ENCODE measurements at places on chromosomes 2 and 18.

- no peak for DNase-seq
These were observed 50.0 kb downstream of the CPO start for GRCh38 chr2:206989311-206989710.

DNA sequence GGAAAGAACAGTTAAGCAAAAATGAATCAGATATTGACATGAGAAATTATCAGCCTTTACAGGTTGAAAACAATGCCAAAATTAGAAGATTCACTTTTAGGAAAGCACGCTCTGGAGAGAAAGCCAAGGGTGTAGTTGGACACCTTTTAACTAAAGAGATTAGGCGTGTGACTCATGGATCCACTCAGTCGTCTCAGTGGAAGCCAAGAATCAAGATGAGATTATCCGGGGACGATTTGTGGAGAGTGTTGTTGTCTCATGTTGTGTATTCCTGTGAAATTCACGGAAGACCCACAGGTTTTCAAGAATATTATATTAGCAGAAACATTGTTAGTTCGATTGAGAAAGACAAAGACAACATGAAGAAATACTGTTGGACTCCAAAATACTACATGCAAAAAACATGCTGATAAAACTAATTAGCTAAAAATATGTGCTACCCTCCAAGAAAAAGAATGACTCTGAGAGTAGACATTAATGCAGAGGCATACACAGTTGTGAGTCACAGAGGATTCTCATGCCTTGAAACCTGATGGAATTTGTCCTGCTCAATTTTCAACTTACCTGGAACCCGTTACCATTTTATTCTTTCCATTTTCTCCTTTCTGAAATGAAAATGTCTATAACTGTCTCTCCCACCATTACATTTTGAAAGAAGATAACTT, 192.1 kb upstream of the RND3 start:
- DNase-seq: no peak

DNA sequence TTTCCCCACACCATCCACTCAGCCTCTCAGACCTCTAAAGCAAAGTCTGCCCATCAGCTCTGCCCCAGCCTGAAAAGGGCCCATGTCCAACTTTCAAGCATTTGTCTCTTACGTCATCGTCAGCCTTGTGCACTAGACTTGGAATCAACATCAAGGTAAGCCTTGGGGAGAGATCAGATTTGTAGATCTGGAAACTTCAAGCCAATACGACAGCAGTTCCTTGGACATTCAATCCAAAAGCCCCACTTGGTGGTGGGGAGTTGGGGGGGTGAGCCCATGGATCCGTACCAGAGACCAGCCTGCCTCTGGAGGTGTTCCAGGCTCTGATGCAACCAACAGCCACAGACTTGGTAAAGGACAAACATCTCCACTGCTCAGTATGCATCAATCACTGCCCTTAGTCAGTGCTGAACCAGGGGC, 206.8 kb upstream of the MEIS1 start:
- DNase-seq: no peak

- no peak for DNase-seq
These were observed 11.3 kb upstream of the MLPH start for GRCh38 chr2:237475704-237476141.

DNA sequence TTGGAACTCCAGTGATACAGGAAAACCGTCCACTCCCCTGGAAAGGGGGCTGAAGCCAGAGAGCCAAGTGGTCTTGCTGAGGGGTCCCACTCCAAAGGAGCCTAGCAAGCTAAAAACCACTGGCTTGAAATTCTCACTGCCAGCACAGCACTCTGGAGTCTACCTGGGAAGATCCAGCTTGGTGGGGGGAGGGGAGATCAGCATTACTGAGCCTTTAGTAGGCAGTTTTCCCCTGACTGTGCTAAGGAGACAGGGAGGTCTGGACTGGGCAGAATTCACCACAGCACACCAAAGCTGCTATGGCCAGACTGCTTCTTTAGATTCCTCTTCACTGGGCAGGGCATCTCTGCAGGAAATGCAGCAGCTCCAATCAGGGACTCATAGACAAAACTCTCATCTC, 510.7 kb upstream of the LRRTM1 start:
- no peak for DNase-seq

GRCh38 chr2:204005940-204006721, 69.6 kb downstream of the ICOS start:
- DNase-seq: no peak

GRCh38 chr2:66700677-66701066, 265.7 kb downstream of the MEIS1 start:
- DNase-seq: no peak

DNA sequence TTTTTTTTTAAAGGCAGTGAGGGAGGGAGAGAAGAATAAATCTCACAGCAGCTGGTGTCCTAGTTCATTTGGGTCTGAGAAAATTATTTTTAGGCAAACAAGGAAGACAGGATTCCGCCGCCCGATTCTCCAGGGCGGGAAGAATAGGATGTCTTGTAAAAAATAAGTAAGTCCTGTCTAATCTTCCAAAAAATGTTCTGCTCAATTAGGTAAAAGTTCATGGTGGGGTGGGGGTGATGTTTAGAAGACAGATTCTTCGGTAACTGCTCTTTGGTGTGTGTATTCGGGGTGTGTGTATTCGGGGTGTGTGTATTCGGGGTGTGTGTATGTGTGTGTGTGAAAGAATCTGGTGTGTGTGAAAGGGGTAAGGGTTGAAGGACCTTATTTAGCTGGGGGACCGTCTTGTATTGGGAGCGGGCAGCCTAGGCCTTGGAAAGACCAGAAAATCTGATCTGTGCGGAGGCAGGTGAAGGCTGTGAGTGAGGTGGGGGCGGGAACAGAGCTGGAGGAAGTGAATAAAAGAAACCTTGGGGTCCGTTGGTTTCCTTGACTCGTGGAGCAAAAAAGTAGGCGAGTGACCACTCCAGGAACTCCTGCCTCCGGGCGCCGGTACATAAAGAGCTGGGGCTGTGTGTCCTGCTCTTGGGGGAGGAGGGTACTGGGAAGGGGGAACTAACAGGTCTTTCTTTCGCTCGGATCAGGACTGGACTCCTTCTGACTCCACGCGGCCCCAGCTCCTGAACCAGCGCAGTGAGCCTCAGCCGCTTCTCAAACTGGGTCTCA, 4.4 kb upstream of the PAX3 start:
- DNase-seq: no peak

DNA sequence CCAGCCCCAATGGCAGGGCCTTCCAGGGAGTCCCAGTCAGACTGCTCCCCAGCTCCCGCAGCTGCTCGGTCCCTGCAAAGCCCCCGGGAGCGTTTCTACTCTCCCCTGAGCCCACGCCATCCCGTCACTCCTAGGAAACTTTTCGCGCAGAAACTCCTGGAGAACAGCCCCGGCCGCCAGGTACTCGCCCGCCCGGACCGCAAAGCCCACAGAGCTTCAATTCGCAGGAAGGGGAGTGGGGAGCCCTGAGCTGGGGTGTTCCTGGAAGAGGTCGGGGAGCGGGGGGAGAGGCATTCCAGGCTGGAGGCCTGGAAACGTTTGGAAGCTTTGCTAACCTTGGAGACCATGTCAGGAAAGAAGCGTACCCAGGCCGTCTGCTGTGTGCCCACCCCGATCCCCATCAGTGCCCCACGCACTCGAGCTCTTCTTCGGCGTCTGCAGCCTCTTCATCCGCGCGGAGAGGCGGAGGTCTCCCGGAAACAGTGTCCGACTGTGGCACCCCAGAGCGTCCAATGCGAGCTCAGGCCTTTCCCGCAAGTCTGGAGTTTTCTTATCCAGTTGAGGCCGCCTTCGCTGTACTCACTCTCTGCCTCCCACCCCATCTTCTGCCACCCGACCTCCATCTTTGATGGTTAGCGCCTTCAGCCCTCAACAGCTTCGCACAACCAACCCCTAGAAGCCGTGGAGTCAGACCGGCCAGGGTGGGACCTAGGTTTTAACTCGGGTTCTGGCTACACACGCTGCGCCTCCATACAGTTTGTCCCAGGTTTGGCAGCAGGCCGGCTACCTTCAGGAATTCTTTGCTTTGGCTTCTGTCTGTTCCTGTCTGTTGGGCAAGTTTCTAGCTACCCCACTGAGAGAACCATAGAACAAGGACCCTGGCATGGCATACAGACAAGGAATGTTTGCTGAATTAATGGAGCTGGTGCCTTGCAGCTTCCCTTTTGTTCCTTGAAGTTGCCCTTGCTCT, 3.7 kb downstream of the PCGF1 start:
- DNase-seq: no peak

- DNase-seq: no peak
These were observed 277.1 kb downstream of the ALPK2 start for GRCh38 chr18:58351776-58352175.

- no peak for DNase-seq
These were observed 9.4 kb upstream of the CEP68 start for GRCh38 chr2:65046633-65047407.

DNA sequence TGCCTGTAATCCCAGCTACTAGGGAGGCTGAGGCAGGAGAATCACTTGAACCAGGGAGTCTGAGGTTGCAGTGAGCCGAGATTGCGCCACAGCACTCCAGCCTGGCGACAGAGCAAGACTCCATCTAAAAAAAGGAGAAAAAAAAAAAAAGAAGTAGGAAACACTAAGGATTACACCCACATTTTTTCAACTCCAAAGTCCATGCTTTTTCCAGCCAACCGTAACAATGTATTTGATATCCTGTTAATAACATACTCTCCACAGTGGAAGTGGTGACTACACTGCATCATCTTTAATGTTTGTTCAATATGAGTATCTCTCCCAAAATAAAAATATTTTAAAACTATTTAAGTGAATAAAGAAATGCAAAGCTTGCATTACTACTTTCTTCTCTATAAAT, 481.6 kb upstream of the ACVR2A start:
- no peak for DNase-seq

- no peak for DNase-seq
These were observed 19.0 kb downstream of the DGKD start for GRCh38 chr2:233373316-233373715.

GRCh38 chr2:88161446-88162244, 8.5 kb upstream of the THNSL2 start:
- no peak for DNase-seq

- no peak for DNase-seq
These were observed 263.2 kb downstream of the CMPK2 start for GRCh38 chr2:6602471-6602870.

DNA sequence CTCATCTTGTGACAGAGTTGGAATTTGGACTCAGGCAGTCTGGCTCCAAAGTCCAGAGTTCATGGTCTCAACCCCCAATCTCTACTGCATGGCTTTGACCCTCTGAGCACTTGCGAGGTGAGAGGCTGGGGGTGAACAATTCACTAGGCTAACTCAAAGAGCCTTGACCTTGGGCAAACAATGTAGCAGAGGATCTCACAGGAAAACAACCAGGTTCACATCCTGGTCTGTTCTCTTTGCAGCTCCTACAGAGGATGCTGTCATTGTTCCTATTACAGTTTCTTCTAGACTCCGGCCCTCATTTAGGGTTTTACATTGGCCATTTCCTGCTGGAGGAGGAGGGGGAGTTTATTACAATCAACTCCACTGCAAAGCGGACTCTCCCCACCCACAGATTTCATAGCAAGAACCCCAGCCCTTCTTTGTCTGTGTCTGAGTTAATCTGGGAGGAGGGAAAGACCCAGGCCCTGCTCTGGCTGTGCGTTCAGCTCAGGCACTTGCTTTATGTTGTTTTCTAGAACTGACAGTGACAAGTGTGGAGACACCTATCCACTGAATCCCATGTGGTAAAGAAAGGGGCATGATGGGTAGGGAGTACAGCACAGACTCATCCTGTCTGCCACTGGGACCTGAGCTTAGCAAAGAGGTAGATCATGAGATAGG, 101.6 kb downstream of the LBH start:
- no peak for DNase-seq

DNA sequence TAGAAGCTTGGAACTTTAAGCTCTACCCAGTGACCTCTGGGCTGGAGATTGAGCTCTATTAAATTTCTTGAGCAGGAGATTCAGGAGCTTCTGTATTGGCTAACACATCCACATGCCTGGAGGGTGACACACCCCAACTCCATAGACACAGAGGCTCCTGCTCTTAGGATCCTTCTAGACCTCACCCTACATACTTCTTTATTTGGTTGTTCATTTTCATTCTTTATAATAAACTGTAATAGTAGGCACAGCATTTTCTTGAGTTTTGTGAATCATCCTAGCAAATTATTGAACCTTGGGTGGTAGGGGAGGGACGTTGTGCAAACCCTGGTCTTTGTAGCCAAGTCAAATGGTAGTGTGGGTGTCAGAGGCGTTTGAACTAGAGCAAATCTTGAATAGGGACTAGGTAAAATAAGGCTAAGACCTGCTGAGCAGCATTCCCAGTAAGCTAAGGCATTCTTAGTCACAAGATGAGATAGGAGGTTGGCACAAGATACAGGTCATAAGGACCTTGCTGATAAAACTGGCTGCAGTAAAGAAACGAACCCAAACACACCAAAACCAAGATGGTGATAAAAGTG, 323.8 kb upstream of the GALNT5 start:
- no peak for DNase-seq

DNA sequence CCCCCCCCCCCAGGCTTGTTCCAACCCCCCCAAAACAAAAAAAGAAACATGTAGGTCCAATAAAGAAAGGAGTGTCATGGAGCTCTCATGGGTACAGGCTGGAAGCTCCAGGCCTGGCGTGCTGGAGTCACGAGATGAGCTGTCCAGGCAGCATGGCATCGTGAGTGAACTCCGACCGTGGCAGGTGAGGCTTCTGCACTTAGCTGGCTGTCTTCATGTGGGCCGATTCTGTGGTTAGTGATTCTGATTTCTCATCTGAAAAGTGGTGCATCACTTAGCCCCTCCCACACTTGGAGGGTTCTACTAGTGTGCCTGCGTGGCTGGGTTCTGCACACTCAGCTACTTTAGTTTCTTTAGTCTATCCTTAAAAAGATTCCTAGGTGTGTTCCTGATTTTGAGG, 126.4 kb upstream of the MGAT5 start:
- peak; percentile 15 for DNase-seq

DNA sequence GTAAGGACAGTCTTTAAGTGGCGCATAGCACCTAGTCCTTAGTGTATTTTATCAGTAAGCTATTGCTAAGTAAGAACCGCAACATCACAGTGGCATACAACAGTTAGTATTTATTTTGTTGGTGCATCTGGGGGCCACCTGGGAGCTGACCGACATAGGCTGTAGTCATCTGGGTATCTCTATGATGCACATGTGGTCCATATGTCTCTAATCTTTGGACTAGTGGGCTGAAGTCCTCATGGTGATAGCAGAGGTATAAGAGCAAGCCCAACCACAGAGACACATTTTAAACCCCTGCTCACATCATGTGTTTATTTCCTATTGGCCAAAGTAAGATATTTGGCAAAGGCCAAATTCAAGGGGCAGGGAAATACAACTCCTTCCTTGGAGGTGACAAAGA, 2.9 kb downstream of the CAMKMT start:
- DNase-seq: no peak

DNA sequence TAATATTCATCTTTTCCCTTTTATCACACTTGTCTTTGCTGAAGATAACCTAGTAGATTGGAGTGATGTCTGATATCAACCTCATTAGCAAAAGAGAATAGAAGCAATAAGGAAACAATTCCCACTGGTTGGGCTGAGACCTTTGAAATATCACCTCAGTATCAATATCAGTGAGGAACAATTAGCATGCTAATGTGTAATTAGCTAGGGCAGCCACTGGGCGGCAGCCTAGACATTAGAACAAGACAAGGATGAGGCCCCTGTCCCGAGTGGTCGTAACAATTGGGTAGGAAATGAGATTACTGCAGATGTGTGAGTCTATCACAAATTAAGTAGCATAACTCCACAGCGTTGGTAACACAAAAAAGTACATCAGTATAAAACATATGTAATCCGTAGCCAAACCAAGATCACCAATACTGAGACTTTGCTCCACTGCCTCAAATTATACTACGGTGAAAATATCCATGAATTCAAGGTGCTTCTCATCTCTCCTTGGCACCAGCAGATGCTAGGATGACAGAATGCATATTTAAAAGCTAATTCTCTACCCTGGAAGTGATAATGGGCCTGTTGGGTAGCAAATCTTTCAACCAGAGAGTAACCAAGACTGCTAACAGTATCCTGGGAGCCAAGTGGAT, 99.1 kb downstream of the ALPK2 start:
- peak; percentile 48 for DNase-seq
